Caco-2 (cell line): ENCODE measurements at places on chromosomes 5 and 9. TPM values are rescaled to one million over a fixed set of nuclear protein-coding genes. Genes with fewer than 3 reads are reported as not detected.

GRCh38 chr9:134264169-134264568 is 62.1 kb upstream of the RXRA start:
- H3K27me3 ChIP-seq, result no peaks in the 10 kb centered on the region
- DNase-seq, result no peak
- H3K4me3 ChIP-seq, result no peak overlapping the region
- H3K36me3 ChIP-seq, result no peaks in the 10 kb centered on the region
- H3K27ac ChIP-seq, result no peak overlapping the region
- H3K4me1 ChIP-seq, result peaks cover 9% of the 10 kb centered on the region

- no peak for DNase-seq
- no peak overlapping the region for H3K27ac ChIP-seq
- H3K4me3 ChIP-seq, result no peak overlapping the region
- H3K36me3 ChIP-seq, result no peaks in the 10 kb centered on the region
Observed at GRCh38 chr5:112329419-112330090, 89.5 kb downstream of the EPB41L4A start.

Gene PCDHB6
- total RNA-seq, result not detected in 2 replicates

Gene FBXW2
- total RNA-seq, result 72.7 and 74.3 TPM in 2 replicates

Gene NTRK2
- total RNA-seq, result not detected in 2 replicates

- no peaks in the 10 kb centered on the region for H3K36me3 ChIP-seq
- no peak overlapping the region for H3K4me3 ChIP-seq
- H3K4me1 ChIP-seq, result no peaks in the 10 kb centered on the region
Observed at GRCh38 chr5:21649969-21650368, 1203.2 kb downstream of the CDH12 start.

DNA sequence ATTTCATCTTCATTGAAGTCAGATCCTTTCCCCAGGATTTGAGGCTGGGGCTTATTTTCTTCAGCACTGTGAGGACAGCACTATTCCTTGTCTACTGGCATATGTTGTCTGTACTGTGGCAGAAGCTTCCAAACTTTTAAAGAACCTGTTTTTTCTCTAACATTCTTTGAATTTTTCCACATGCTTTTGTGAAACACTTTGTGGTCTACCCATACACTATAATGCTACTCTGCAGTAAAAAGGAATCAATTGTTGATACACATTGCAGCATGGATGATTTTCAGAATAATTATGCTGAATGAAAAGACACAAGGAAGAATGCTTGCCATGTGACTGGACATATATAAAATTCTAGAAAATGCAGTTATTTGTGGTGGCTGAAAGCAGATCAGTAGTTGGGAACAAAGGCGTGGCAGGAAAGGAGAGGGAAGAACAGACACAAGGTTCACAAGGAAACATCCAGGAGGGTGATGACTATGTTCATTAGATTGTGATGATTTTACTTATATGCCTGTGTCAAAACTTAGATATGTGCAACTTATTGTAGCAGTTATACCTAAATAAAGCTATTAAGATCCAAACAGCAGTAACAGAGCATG is 96.8 kb downstream of the WNK2 start:
- H3K4me3 ChIP-seq, result no peak overlapping the region
- no peaks in the 10 kb centered on the region for H3K36me3 ChIP-seq
- no peaks in the 10 kb centered on the region for H3K4me1 ChIP-seq

GRCh38 chr9:24011009-24011717 is 185.1 kb upstream of the ELAVL2 start:
- H3K36me3 ChIP-seq, result no peaks in the 10 kb centered on the region
- H3K27me3 ChIP-seq, result no peaks in the 10 kb centered on the region
- DNase-seq, result no peak

- H3K36me3 ChIP-seq, result no peaks in the 10 kb centered on the region
- no peak overlapping the region for H3K27ac ChIP-seq
- peaks cover 17% of the 10 kb centered on the region for H3K4me1 ChIP-seq
- H3K27me3 ChIP-seq, result no peaks in the 10 kb centered on the region
Observed at GRCh38 chr5:128358826-128359225, 179.2 kb downstream of the FBN2 start.

DNA sequence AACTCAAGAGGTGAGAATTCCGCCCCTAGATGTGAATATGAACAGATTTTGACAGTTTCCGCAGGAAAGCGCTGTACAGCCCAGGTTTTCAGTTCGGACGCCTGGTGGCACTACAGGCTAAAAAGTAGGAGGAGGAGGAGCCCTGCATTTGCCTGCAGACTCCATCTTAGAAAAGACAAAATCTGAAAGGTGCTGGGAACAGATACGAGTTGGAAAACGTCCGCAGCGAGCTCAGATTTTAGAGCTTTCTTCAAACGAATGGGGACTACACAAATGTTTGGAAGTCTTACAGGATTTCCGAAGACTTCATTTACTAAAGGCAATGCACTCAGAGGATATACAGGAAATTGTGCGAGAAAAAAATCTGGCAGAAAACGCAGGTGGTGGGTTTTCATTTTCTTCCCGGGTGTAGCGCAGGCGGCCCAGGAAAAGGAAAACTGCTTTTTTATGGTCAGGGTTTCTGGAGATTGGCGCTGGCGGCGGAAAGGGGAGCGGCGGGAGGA is 9.9 kb upstream of the PCDHB2 start:
- peak overlapping the region; percentile 27 for H3K4me3 ChIP-seq
- no peaks in the 10 kb centered on the region for H3K4me1 ChIP-seq
- H3K36me3 ChIP-seq, result no peaks in the 10 kb centered on the region
- H3K27me3 ChIP-seq, result no peaks in the 10 kb centered on the region
- peak; percentile 38 for DNase-seq
- H3K27ac ChIP-seq, result peak overlapping the region; percentile 63

Gene BHMT
- total RNA-seq, result not detected in 2 replicates
